ENCODE measurements at places on chromosomes 4 and X.
A peak's percentile ranks its signal among the peaks of the same experiment; 100 is the strongest.

GRCh38 chr4:107792711-107793110, 32.0 kb upstream of the SGMS2 start:
- no peak for DNase-seq

DNA sequence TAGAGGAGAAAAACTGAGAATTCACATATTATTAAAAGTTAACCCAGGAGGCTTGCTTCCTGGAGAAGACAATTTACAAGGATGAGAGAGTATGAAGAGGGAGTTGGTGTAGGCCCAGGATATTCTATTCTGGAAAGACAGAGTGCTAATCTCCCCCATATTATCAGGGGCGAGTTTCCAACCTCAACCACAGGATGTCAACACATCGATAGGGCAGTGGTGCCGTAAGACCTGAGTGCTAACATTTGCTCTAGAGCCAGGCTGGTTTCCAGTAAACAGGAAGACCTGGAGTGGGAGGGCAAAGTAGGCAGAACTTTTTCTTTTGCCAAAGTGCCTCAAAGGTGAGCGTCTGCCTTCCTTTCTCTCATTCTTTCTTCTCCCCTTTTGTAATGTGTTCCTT, 2.8 kb upstream of the AWAT1 start:
- no peak for DNase-seq

- no peak for DNase-seq
Measured at GRCh38 chrX:77167993-77168392, 279.2 kb upstream of the FGF16 start.

DNA sequence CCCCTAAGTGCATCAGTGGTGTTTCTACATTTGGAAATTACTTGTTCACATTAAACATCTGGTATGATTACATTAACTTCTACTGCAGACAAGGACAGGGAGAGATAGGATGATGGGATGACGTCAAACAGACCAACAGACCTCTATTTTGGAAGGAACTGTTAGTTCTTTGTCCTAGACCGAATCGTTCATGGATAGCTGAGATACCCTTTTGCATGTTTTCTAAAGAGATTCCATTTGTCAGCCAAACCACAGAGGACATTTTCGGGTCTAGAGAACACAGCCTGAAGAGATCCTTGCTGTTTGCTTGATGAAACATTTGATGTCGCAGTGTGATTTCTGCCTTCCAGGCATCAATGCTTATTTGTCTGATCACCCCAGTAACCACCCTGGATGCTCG, 27.7 kb downstream of the CHST7 start:
- DNase-seq = no peak

DNA sequence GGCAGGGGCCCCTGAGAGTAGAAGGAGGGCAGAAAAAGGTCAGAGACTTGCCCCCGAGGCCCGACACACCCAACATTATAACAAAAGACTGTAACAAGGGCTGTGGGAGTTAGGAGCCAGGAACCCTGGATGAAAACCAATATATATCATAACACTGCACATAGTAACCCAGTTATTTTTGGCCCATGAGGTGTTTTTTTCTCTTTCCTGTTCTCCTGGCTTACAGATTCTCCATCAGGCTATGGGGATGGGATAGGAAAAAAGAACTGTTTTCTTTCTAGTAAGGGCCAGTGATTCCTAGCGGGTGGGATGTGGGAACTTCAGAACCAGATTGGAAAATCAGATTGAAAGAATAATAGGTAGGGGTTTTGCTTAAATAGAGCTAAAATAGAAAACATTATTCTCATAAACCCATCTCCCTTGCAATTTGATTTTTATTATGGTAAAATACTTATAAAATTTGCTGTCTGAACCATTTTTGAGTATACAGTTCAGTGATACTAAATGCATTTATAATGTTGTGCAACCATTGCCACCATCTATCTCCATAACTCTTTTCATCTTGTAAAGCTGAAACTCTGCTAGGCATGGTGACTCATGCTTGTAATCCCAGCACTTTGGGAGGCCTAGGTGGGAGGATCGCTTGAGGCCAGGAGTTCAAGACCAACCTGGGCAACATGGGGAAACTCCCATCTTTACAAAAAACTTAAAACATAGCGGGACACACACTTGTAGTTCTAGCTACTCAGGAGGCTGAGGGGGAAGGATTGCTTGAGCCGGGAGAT, 33.5 kb downstream of the SNX25 start:
- DNase-seq = no peak

DNA sequence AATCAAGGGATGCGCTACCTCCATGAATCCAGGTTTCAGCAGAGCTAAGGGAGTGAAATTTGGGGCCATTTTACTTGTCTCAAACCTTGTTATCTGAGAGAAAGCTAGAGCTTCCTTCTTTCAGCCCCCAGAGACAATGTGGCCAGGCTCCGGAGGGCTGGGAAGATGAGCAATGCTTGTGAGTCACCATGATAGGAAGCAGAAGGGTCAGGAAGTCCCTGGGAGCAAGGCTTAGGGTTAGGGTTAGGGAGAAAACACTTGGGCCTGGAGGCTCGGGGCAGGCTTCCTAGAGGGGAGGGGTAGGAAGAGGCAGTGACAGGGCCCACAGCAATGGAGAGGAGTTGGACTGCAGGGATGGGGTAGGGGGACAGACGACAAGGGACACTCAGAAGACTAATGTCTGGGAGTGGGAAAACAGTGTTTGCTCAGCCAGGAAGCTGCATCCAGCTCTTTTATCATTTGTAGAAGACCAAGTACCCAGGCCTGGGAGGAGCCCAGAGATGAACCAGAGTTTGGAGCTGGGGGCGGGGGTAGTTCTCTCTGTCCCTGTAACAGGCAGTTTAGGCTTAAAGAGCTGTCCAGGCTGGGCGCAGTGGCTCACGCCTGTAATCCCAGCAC, 16.4 kb upstream of the PORCN start:
- no peak for DNase-seq

GRCh38 chr4:168674077-168674747, 177.4 kb downstream of the PALLD start:
- no peak for DNase-seq

DNA sequence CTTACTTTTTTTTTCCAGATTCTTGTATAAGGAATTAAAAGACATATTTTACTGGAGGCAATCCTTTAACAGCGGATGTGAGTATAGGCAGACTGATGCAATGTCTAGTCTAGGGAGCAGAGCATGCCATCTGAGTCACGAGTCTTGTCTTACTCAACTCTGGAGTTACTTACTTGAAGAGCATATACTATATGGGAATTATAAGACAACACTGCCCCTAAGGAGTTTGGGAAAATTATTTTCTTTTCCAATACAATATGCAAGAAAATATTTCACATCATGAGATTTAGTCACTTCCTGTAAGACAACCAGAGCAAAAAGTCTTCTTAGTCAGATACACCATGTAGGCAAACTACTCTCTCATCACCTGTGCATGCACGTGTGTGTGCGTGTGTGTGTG, 537.3 kb upstream of the FTHL17 start:
- no peak for DNase-seq

- no peak for DNase-seq
Measured at GRCh38 chr4:1469043-1469442, 62.8 kb upstream of the NKX1-1 start.

DNA sequence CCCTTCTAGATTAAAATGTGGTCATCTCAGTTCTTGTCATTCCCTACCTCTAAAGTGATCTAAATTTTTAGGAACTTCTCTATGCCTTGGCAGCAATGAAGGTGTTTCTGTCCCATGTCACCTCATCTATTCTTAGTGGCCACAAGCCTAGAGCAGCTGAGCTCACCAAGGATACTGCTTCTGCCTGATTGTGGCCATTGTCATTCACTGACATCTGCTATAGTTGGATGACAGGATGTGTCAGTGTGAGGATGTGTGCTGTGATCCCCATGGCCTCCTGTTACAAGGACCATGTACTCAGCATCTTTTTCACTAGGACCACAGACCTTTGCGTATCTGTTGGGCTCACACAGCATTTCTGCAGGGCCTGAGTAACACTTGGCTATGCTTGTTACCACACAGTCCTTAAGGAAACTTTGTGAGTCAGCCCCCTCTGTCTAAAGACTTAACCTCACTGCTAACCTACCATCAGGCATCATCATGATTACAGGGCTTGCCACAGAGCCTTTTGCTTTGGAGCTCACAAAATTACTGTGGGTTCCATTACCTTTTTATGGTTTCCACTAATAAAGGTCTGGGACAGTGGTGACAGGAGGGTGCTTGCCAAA, 421.0 kb downstream of the ADAM29 start:
- DNase-seq = no peak

DNA sequence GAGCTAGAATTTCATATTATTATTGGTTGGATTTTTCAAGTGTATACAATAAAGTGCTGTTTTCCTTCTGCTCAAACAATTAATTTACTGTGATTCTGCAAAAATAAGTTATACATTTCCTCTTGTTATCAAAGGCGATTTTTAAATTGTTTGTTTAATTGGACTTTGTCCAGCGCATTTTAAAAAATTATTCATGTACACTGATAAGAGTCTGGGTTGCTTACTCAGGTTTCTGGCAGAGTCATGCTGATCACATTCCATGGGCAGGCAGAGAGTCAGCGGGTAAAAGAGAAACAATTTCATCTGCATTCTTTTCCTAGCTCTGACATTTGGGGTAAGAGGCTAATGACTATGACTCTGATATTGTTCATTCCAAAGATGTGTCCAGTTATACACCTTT, 8.9 kb downstream of the FAT4 start:
- no peak for DNase-seq

- no peak for DNase-seq
Measured at GRCh38 chr4:8745005-8745790, 126.4 kb downstream of the HMX1 start.

GRCh38 chrX:19852014-19853005, 35.1 kb downstream of the SH3KBP1 start:
- no peak for DNase-seq

GRCh38 chrX:49186125-49187027, at the start of gene PRICKLE3:
TSS of gene PRICKLE3 (minus strand) at chrX:49186373. CDS start at chrX:49186297, 76 bp downstream.
- peak; percentile 37 for DNase-seq

DNA sequence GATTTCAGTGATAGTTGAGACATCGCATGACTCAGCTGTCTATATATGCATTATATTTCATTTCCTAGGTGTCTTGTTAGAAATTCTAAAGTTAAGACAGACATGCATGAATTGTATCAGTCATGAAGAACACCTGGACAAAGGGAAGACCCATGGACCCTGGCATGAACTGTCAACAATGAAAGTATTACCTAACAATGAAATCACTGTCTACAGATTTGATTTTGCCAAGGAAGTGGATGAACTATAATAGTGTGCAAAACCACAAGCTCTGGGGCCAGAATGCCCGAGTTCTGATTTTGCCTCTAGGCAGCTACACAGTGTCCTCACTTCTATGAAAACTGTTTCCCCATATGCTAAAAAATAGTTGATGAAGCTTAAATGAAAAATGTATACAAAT, 386.1 kb downstream of the NLGN4X start:
- DNase-seq = no peak

DNA sequence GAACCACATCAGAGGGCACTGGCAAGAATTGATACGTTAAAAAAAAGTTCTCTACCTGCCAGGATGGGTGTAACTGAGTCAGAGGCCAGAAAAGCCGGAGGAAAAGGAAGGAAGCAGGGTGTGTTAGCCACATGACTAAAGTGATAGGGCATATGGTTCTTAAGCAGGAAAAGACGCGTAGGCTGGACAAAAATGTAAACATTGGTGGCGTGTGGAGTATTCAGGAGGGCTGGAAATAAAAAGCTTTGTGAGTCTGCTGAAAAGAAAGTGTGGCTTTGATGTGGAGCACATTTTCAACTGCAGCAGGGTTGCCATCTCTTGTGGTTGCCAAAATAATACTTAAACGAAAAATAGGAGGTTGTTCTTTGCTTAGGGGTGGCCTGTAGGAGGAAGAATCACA, 186.5 kb upstream of the RPL34 start:
- no peak for DNase-seq

DNA sequence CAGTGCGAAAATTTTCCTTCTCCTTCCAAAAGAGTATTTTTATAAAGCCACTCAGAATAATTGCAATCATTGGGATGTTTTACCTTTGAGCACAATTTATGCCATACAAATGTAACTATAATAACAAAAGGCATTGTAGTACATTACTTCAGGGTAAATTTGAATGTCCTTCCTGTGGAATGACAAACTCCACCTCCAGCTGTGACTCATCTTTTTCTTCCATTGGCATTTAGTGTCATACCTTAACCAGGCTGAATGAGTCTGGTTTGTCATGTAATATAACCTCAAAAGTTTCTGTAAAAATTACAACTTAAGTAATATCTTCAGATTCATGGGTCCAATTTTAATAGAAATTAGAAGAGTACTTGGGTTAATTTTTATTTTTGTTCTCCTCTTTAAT, 93.3 kb downstream of the TMEM47 start:
- no peak for DNase-seq

DNA sequence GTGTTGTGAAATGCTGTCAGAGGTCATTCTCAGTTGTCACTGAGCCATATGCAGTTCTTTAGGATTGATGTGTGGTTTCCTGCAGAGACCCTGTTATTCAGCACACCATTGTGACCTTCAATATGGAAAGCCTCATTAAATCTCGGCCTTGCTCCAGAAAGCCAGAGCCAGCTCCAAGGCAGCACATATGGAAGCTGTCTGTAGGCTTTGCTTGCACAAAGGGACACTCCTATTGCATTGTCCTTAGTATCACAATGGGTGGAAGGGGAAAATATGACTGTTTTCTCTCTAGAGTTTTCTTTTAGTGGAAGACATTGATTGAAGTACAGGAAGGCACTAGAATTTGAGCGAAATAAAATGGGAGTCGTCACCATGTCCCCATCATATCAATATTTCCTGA, 179.0 kb downstream of the CEP135 start:
- DNase-seq = no peak

- no peak for DNase-seq
Measured at GRCh38 chrX:43703211-43703791, 47.2 kb downstream of the MAOA start.

- no peak for DNase-seq
Measured at GRCh38 chr4:147430111-147430510, 50.8 kb upstream of the EDNRA start.

- no peak for DNase-seq
Measured at GRCh38 chr4:115660465-115660864, 547.0 kb upstream of the NDST4 start.

DNA sequence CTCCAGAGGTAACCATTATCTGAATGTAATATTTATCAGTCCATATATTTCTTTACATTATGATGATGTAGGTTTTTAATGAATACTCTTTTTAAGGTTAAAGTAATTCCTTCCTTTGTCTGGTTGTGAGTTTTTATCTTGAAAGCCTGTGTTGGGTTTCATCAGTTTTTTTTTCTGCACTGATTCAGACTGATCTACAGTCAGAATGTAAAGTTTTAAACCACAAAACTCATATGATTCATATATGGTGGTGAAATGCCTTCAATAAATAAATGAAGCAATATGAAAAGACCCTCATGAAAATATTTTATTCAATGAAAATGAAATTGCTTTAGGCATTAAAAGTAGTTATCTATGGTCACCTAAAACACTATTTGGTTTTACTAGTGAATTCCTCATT, 47.1 kb downstream of the SORBS2 start:
- no peak for DNase-seq

- DNase-seq = no peak
Measured at GRCh38 chr4:91256043-91256442, 1047.7 kb upstream of the GRID2 start.

GRCh38 chr4:69760455-69760854, at the start of gene SULT1B1:
TSS of gene SULT1B1 (minus strand) at chr4:69760620. CDS start at chr4:69755217, 5,403 bp downstream.
- DNase-seq = no peak

- peak; percentile 6 for DNase-seq
Measured at GRCh38 chrX:105190252-105190853, 30.1 kb downstream of the TEX13A start.
